Activated naive CD8-positive, alpha-beta T cell treated with anti-CD3 and anti-CD28 coated beads, Interleukin-2, amount 50 U/mL, for 24 hours (primary cell): ENCODE measurements at places on chromosomes 6 and 20.

DNA sequence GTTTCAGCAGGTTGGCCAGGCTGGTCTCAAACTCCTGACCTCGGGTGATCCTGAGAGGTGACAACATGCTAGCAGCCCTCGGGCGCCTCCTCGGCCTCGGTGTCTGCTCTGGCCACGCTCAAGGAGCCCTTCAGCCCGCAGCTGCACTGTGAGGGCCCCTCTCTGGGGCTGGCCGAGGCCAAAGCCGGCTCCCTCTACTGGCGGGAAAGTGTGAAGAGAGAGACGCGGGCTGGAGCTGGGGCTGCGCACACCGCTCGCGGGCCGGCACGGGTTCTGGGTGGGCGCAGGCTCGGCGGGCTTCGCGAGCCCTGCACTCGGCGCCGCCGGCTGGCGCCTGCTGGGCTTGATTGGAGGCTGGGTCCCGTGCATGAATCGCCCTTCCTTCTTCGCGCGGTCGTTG is 80.8 kb upstream of the RBM24 start:
- H3K27me3 ChIP-seq, result peaks cover 3% of the 10 kb centered on the region
- H3K36me3 ChIP-seq, result peaks cover 1% of the 10 kb centered on the region
- no peaks in the 10 kb centered on the region for H3K4me1 ChIP-seq
- DNase-seq, result no peak
- H3K4me3 ChIP-seq, result no peak overlapping the region

DNA sequence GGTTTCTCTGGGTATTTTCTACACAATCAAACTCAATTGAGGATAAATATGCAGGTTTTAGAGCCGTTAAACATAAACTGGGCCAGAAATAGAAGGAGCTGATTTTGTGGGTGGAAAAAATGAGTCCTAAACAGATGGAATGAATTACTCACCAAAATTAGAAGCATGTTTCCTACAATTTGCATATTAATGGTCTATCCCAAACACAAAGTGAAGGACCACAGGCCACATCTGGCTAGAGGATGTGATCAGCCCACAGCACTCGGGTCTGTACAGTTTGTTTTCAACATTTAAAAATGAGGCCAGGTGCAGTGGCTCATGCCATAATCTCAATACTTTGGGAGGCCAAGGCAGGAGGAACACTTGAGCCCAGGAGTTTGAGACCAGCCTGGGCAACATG is 296.3 kb downstream of the PREX1 start:
- no peaks in the 10 kb centered on the region for H3K36me3 ChIP-seq
- DNase-seq, result no peak
- peak overlapping the region; percentile 3 for H3K27ac ChIP-seq

- H3K27ac ChIP-seq, result no peak overlapping the region
- no peaks in the 10 kb centered on the region for H3K36me3 ChIP-seq
- no peak overlapping the region for H3K4me3 ChIP-seq
- H3K27me3 ChIP-seq, result peaks cover 7% of the 10 kb centered on the region
Observed at GRCh38 chr6:40159865-40160264, 225.6 kb upstream of the MOCS1 start.

GRCh38 chr6:169240125-169240524 is 13.5 kb downstream of the THBS2 start:
- H3K36me3 ChIP-seq, result no peaks in the 10 kb centered on the region
- no peak overlapping the region for H3K27ac ChIP-seq
- H3K4me1 ChIP-seq, result no peaks in the 10 kb centered on the region

- H3K36me3 ChIP-seq, result peaks cover 4% of the 10 kb centered on the region
- H3K27me3 ChIP-seq, result no peaks in the 10 kb centered on the region
- H3K27ac ChIP-seq, result peak overlapping the region; percentile 20
- no peak for DNase-seq
Observed at GRCh38 chr6:53300656-53301551, 47.8 kb downstream of the ELOVL5 start.

DNA sequence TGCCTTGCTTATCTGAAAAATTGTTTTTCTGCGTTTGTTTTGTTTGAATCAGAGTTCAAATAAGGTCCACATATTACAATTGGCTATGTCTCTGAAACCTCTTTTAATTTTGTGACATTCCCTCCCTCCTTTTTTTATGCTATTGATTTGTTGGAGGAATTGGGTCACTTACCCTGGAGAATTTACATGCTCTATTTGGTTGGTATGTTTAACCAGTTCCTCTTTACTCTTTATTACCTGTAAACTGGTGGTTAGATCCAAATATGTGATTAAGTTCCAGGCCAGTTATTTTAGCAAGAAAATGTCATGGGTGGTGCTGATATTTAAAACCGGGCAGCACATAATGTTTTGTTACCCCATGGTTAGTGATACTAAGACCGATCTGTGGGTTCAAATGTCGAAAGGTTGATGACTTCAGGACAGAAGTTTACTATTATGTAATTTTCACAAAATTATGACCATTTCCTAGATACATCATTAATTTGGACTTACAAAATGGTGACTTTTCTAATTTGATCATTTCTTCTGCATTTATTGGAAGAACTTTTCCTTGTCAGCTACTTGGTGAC is 77.3 kb downstream of the KIZ start:
- H3K36me3 ChIP-seq, result peaks cover 5% of the 10 kb centered on the region
- no peaks in the 10 kb centered on the region for H3K27me3 ChIP-seq
- no peak overlapping the region for H3K27ac ChIP-seq
- peaks cover 7% of the 10 kb centered on the region for H3K4me1 ChIP-seq

- peak; percentile 18 for DNase-seq
- no peaks in the 10 kb centered on the region for H3K36me3 ChIP-seq
- H3K27ac ChIP-seq, result no peak overlapping the region
- no peak overlapping the region for H3K4me3 ChIP-seq
- H3K27me3 ChIP-seq, result peaks cover 1% of the 10 kb centered on the region
Observed at GRCh38 chr6:2157441-2158127, 87.8 kb downstream of the GMDS start.

DNA sequence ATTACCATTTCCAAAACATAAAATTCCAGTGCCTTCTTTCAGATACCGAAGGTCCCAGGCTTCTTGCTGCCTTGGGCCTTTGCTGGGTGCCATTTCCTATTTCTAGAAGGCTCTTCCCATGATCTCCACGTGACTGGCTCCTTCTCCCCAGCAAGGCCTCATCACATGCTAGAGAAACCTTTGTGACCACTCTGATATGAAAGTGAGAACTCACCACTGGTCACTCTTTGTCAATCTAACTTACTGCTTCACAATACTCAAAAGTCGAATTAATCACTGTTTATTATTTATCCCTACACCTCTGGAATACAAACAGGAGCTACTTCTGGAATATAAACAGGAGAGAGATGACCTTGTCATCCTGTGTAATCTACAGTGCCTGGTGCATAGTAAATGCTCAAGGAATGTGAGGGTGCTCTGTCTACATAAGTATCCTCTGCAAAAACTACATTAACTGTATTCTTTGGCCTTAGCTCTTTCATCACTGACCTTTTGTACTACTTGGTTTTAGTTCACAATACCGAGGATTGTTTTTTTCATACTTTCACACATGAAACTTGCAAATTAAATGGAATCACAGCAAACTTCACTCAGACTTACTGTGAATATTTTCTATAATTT is 1.6 kb downstream of the STX7 start:
- peaks cover 7% of the 10 kb centered on the region for H3K36me3 ChIP-seq
- H3K27me3 ChIP-seq, result no peaks in the 10 kb centered on the region
- peak overlapping the region; percentile 89 for H3K4me3 ChIP-seq

GRCh38 chr20:53412577-53413185 is 181.0 kb downstream of the ZNF217 start:
- peaks cover 1% of the 10 kb centered on the region for H3K36me3 ChIP-seq
- no peaks in the 10 kb centered on the region for H3K27me3 ChIP-seq
- no peak overlapping the region for H3K27ac ChIP-seq
- no peak for DNase-seq
- peak overlapping the region; percentile 35 for H3K4me3 ChIP-seq
- H3K4me1 ChIP-seq, result peaks cover 5% of the 10 kb centered on the region

GRCh38 chr6:84568971-84569370 is 195.4 kb downstream of the TBX18 start:
- no peak overlapping the region for H3K27ac ChIP-seq
- no peaks in the 10 kb centered on the region for H3K36me3 ChIP-seq
- no peak for DNase-seq
- no peaks in the 10 kb centered on the region for H3K27me3 ChIP-seq
- H3K4me3 ChIP-seq, result no peak overlapping the region
- H3K4me1 ChIP-seq, result no peaks in the 10 kb centered on the region

GRCh38 chr6:38241200-38241871 is 398.4 kb downstream of the BTBD9 start:
- no peak overlapping the region for H3K27ac ChIP-seq
- no peak overlapping the region for H3K4me3 ChIP-seq
- H3K4me1 ChIP-seq, result peaks cover 3% of the 10 kb centered on the region

DNA sequence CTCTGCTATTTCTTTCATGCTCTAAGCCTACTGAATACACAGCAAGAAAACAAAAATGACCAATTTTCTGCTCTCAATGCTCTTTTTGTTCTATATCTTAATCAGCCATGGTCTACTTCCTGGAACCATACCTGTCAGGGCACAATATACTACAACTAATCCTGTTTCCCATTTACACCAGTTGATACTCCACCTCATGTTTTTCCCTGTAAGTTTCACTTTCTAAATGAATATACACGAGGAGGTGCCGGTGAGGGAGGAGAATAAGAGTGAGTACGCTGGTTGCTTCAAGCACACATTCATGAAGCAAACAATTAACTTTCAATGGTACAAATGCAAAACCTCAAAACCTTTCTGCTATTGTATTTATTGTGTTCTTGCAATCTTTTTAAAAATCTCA is 443.1 kb upstream of the ID4 start:
- H3K36me3 ChIP-seq, result no peaks in the 10 kb centered on the region
- no peak overlapping the region for H3K4me3 ChIP-seq
- H3K27me3 ChIP-seq, result no peaks in the 10 kb centered on the region
- no peaks in the 10 kb centered on the region for H3K4me1 ChIP-seq

GRCh38 chr6:90157441-90157840 is 139.2 kb downstream of the BACH2 start:
- no peaks in the 10 kb centered on the region for H3K27me3 ChIP-seq
- no peak overlapping the region for H3K4me3 ChIP-seq
- peaks cover 93% of the 10 kb centered on the region for H3K4me1 ChIP-seq

DNA sequence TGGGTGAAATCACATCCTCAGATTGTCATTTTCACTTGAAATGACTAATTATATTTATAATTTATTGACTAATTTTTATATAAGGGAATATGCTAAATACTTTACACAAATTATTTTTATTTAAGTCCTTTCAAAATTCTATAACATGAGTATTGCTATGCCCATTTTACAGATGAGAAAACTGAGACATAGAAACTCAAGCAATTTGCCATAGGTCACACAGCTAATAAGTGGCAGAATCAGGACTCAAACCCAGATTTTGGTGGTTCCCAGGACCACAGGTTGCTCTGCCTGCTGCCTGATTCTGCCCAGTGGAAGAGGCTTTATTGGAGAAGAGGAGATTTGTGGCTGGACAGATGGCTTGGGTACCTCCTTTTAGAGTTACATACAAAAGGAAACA is 4.9 kb downstream of the ALDH8A1 start:
- H3K27ac ChIP-seq, result no peak overlapping the region
- H3K36me3 ChIP-seq, result no peaks in the 10 kb centered on the region
- DNase-seq, result no peak
- H3K27me3 ChIP-seq, result no peaks in the 10 kb centered on the region
- H3K4me3 ChIP-seq, result no peak overlapping the region
- no peaks in the 10 kb centered on the region for H3K4me1 ChIP-seq

DNA sequence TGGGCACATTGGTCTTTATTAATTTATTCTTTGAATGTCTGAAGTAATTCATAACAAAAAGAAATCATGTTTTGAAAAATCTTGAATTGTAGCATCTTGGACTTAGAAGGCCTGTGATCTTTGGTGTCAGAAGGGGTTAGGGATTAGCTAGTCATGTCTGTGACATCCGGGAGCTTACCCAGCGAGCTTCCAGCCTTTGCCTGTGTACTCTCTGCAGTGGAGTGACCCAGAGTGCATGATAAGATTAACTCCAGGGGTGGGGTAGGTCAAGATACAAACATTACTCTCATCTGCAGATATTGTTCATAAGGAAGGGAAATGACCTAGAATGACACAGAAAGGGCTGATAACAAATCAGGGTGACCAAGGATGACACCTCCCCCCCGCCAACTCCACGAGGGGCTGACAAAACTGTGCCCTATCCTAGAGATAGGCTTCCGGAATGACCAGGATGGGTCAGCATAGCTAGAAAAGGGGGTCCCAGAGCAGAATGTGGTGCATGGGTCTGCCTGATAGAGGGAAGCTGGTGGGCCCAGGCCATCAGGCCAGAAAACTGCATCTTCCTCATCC is 56.6 kb upstream of the BLCAP start:
- H3K4me1 ChIP-seq, result no peaks in the 10 kb centered on the region
- H3K27ac ChIP-seq, result no peak overlapping the region
- H3K4me3 ChIP-seq, result no peak overlapping the region
- no peaks in the 10 kb centered on the region for H3K36me3 ChIP-seq

GRCh38 chr6:81562169-81562568 is 190.3 kb downstream of the TENT5A start:
- no peaks in the 10 kb centered on the region for H3K27me3 ChIP-seq
- DNase-seq, result no peak
- H3K4me1 ChIP-seq, result no peaks in the 10 kb centered on the region

DNA sequence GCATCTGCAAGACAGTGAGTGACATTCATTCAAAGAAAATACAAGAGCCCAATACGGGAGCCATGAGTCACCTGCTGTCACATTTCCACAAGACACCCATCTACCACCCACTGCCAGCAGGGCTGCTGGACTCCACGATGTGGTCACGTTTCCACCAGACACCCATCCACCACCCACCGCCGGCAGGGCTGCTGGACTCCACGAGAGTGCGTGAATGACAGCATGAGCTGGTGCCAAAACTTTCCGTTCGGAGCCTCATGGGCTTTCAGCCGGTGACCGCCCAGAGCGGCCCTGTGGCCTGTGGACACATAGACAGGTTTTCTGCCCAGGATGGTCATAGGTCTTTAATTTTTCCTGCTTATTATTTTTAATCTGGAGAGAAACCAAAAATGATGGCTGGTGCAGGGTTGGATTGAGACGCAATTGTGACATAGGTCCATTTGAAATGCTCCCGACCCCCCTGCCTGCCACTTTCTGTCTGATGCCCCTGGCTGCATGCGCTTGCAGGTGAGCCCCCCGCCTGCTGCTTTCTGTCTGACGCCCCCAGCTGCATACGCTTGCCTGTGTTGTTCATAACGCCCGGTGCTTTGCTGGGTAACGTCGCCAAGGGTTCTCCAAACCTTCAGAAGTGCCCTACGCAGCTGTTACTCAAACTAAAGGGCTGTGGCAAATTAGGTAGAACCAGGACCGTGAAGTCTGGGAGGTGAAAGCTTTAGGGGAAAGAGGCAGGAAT is 59.1 kb upstream of the SMOC2 start:
- no peaks in the 10 kb centered on the region for H3K4me1 ChIP-seq
- no peak for DNase-seq
- H3K27me3 ChIP-seq, result no peaks in the 10 kb centered on the region
- no peak overlapping the region for H3K4me3 ChIP-seq
- H3K27ac ChIP-seq, result no peak overlapping the region
- no peaks in the 10 kb centered on the region for H3K36me3 ChIP-seq

- no peak for DNase-seq
- peaks cover 33% of the 10 kb centered on the region for H3K4me1 ChIP-seq
- H3K27me3 ChIP-seq, result no peaks in the 10 kb centered on the region
- H3K4me3 ChIP-seq, result no peak overlapping the region
- H3K27ac ChIP-seq, result no peak overlapping the region
- no peaks in the 10 kb centered on the region for H3K36me3 ChIP-seq
Observed at GRCh38 chr20:57685146-57685758, 24.6 kb downstream of the PMEPA1 start.

- no peak overlapping the region for H3K4me3 ChIP-seq
- no peak overlapping the region for H3K27ac ChIP-seq
- no peaks in the 10 kb centered on the region for H3K4me1 ChIP-seq
- H3K36me3 ChIP-seq, result no peaks in the 10 kb centered on the region
- no peaks in the 10 kb centered on the region for H3K27me3 ChIP-seq
Observed at GRCh38 chr6:93574299-93574698, 154.9 kb upstream of the EPHA7 start.
